ENCODE measurements at places on chromosomes 5 and 9.

DNA sequence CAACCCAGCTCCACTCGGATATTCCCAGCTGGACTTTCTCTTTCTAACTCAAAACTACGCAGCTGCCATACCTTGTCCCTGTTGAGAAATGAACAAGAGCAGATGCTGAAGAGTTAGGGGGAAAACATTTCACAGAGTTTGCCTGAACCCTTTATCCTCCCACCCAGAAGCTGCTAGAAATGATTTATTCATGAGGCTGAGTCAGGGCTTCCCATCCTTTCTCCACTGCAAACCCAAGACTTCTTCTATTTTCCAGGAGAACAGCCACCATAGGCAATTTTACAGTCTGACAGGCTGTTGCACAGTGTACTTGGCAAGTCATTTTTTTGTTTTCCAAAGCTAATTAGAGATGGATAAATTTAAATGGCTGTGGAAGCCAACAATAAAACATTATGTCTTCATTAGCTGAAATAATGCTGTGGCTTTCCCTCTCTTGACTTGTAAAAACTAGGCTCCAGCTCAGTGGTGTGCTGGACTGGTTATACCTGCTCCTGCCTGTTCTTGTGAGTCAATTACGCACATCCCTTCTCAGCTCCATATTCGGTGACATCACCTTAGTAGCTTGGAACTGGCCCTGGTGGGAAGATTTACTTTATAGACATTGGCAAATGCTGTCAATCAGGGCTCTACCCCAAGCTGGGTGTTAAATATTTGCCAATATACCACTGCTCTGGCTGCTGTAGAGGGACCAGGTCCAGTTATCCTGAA, 71.9 kb downstream of the KIF4B start:
- no peak for DNase-seq

DNA sequence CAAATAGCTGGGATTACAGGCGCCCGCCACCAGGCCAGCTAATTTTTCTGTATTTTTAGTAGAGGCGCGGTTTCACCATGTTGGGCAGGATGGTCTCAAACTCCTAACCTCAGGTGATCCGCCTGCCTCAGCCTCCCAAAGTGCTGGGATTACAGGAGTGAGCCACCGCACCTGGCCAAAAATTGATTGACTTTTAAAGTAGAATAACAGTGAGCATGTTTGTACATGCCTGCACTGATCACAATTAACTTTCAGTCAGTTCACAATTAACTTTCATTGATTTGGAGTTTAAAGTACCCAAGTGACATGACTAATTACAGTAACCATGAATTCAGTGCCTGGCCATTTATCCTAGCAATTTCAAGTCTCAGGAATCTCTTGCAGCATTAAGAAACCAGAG, 61.3 kb downstream of the ANKH start:
- no peak for DNase-seq

GRCh38 chr5:100854591-100854990, 48.5 kb downstream of the ST8SIA4 start:
- no peak for DNase-seq

GRCh38 chr9:26945591-26945990, 1.5 kb downstream of the PLAA start:
- no peak for DNase-seq

- no peak for DNase-seq
These were observed 483.0 kb downstream of the SEMA5A start for GRCh38 chr5:9062873-9063272.

GRCh38 chr5:123235781-123236180, 146.7 kb downstream of the PRDM6 start:
- no peak for DNase-seq

DNA sequence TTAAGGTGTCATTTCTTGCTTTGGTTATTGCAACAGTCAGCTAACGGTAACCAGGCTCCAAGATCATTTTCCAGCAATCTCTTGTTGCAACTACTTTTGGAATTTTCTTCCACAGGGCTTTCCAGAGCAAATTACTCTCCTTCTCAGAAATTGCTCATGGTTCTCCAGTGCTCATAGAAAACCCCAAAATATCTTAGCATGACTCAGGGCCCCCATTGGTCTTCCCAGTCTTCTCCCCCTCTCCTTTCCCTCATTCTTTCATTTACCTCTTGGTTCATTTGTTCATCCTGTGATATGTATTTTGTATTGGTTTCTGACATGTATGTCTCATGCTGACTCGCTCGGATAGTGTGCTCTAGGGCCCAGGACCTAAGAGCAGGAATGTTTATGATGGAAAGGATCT, 35.6 kb downstream of the WWC1 start:
- DNase-seq, result no peak

DNA sequence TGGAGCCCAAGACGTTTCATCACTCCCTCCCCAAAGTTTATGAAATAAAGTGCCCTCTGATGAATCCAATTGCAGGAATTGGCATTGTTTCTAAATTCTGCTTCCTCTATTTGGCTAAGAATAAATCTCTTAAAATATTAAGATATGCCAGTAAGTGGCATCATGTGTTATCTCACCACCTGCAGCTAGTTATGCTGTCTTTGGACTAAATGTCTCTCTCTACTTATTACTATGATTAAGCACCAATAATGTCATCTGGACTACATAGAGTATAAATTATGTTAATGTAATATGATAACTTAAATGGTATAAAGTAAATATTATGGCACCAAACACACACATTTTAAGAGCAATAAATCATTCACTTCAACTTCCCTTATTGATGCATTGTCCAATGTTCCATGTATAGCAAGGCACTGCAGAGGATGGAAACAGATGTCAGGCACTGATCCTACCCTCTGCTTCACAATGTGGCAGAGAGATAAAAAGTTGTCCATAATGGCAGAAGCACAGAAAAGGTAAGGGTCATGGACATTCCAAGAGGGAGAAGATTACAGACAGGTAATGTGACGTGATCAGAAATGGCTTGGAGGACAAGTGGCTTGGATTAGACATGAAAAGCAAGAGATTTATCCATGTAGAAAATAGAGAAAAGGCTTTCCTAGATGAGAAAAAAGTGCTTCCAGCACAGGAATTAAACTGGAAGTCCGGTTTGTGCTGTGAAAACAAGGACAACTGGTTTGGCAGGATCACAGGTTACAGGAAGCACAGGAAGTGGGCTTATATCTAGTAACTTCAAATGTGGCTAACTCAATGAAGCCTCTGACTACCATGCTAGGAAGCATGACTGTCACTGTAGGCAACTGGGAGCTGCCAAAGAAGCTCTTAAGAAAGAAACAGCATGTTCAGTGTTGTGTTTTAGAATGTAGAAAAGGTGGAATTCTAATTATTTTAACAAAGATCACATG, 26.7 kb downstream of the MARCHF11 start:
- no peak for DNase-seq

DNA sequence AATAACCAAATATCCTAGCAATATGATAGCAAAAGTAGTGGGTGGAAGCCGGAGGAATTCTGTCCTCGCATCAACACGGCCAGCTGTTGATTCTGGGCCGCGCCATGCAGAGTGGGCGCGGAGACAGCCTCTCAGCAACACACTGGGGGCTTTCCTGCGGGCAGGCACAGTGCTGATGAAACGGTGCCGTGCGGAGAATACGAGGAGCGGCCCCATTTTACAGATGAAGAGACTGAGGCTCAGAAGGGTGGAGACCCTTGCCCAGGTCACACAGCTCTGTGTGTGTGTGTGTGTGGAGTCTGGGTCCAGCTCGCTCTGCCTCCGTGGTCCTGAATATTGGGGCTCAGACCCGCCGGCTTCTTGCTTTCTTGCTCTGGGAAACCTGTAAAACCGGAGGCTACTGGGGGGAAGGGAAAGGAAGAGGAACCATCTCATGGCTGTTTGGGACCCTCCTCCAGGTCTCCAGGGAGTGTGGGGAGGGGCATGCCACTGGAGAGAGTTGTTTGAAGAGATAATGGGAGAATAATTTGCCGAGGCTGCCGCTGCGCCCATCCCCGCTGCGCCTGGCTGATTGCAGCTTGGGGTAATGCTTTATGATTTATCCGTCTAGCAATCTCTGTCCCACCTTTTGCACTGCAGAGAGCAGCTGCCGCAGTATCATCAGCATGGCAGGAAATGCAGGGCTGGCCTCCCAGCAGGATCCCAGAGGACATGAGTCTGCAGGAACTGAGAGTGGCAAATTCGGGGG, 36.6 kb downstream of the NCS1 start:
- DNase-seq, result no peak

DNA sequence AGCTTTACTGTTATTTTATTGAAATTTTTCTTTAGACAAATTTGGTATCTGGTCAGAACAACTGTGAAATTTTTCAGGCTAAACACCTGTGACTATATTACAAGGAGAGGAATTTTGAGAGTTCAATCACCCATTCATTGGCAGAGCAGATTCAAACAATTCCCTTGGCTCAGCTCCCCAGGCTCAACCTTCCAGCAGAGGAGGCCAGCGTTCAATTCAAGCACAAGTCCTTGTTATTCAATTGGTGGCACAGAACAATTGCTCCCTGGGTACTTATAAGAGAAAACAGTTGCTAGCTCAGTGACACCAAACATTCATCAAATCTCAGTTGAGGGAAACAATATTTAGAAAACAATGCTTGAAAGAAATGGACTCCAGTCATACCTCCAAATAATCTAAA, 83.3 kb downstream of the SUSD1 start:
- DNase-seq, result peak; percentile 8

GRCh38 chr9:83701286-83701685, 6.5 kb downstream of the UBQLN1 start:
- no peak for DNase-seq

GRCh38 chr9:74848153-74848525, 39.6 kb downstream of the TRPM6 start:
- no peak for DNase-seq

DNA sequence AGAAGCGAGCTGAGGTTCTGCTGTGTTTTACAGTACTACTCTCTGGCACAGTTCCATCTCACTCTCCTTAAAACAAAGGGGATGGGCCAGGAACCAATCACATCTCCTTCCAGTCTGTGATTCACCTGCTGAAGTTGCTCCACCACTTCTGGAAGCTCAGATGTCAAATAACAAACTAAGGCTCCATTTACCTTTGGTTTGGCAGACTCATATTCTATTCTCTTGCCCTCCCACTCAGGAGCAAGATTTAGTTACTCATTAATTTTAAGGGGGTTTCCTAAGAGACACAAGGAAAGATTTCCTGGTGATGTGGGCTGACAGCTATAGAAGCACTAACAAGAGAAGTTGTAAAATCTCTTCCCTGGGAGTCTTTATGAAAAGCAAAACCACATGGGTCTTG, 37.8 kb upstream of the KIF2A start:
- DNase-seq, result no peak

DNA sequence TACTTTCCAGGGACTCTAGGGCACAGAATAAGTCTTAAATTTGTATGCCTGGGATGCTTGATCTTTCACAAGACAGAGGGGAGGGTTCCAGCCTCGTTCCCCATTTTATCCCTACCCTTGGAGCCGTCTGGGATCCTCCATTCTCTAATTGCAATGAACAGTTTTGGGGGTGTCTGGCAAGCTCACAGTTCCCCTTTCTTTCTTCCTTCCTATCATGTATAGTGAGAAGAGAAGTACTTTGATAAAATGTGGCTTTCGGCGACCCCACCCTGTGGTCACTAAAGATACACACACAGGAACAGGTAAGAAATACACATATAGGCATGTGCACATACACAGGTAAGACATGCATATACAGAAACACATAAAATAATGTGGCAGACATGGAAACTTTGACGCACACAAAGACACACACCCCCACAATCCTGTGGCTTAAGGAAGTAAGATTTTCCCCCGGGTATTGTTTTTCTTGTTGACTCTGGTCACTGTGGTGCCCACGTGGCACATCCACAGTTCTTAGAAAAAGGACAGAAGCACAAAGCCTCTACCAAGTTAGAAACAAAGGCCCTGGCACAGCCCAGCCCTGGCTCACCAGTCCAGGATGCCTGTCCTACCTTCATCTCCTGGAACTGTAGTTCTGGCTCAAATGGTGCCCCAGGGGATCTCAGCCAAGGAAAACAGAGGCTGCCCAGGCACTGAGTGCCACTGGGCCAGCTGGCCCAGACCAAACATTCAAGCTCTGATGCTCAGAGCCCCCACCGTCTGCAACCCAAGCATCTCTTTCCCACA, 6.3 kb upstream of the SMU1 start:
- DNase-seq, result no peak

DNA sequence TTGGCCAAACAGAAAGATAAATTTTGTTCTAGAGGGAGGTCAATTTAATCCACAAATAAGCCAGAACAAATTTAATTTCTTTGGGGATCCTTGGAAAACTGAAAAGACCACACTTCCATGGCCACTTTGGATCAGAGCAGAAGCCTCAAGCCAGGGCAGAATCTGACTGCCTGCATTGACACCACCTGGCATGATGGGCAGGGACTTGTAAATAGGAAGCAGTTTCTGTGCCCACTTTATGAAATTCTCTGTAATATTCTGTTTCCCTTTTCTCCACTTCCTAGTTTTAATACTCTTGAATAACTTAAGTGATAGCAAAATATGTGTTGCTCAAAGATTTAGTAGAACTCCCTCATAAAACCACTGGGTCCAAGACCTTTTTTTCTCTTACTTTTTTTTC, 6.7 kb upstream of the TMEM252 start:
- DNase-seq, result no peak

DNA sequence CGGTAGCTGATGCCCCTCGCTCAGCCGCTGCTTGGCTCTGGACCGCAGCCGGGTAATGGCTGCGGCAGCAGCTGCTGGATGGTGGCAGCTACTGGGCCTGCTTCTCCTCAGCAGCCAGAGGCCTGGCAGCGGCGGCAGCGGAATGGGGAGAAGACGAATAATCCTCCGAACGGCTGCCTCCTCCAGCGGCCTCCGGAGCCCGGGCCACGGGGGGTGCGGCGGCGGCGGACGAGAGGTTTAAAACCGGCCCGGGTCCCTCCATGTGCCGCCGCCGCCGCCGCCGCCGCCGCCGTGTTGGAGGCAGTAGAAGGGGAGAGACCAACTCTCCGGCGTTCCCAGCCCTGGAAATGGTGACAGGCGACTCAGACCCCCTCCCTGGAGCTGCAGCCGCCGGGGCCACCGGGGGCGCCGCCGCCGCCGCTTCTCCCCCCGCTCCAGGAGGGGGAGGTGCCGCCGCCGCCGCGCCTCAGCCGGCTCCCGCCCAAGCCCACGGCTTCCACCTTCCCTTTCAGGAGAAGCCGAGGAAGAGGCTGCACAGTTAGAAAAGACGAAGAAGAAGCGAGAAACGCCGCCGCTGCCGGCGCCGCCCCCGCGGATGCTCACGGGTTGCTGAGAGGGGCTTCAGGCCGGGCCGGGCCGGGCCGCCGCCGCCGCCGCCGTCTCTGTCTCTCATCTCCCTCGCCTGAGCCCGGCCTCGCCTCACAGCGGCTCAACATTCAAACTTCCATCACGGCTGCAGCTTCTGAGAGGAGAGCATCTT, 118.4 kb upstream of the PRSS3 start:
- no peak for DNase-seq

DNA sequence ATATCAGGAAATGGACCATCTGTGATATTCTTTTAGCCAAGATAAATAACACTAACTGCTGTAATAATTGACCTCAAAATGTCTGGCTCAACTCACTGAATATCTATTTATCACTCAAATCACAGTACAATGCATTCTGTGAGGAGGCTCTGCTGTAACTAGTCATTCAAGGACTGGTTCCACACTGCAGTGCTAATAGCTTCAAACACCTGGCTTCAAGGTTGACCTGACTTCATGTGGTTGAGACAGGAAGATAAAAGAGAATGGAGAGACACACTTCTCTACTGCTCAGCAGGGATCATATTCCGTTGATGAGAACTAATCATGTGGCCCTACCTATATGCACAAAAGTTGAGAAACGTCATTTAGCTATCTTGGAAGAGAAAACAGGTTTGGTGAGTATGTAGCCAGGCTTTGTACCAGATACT, 3.4 kb upstream of the RHOBTB3 start:
- no peak for DNase-seq

Data from foreskin melanocyte (primary cell).